Upper lobe of right lung (tissue), 1 donor: ENCODE measurements at places on chromosomes 4 and X.
A peak's percentile ranks its signal among the peaks of the same experiment; 100 is the strongest.

DNA sequence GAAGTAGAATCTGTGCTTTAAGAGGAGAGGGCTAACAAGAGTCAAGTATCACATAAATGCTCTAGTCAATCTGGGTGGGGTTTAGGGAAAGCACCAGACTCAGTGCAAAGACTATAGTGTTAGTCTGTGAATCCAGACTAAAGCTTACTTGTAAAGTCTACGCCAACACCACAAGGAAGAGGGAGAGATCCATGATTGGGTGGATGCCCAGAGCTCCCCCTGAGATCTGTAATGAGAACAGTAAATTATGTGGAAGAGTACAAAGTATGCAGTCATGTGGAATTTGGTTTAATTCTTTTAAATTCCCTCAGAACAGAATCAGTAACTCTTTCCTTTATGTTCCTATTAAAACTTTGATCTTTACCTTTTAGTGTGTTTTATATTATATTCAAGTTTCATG lies 354.7 kb upstream of the SPANXN4 start:
- DNase-seq = no peak

GRCh38 chr4:76024065-76024464 lies 768 bp upstream of the CXCL10 start:
- no peak for DNase-seq

DNA sequence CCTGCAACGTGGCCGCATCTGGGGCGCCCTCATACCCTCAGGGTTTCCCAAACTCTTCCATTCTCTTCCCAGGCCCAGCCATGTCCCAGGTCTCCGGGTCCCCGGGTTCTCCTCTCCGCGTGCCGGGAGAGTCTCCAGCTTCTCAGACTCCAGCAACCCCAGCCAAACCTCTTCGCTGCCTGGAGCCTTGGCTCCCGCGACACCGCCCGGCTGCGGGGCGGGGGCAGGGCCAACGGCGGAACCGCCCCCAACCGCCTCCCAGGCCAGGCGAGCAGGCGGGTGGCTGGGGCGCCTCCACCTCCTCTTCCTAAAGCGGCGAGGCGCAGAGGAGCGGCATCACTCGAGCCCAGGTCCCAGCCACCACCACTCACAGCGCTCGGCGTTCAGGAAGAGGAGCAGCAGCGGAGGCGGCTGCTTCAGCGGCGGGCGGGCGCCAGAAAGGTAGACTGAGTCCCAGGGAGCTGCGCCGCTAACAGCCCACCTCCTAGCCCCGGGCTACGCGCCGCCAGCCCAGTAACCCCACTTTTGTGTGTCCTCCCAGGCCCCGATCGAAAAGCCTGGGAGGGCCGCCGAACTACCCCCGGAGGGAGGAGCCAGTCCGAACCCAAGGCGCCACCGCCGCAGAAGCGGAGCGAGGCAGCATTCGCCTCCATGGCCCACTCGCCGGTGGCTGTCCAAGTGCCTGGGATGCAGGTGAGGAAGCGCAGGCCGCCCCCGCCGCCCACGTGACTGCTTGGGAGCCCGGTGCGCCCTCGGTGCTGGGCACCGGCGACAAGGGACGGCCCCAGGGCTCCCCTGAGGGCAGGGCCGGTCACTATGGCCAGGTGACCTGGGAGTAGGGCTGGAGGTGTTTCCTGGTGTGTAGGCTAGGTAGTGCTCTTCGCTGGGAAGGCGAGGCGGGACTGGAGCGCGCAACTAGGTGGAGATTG lies at the start of gene STK26:
Gene STK26 (plus strand): TSS at position 336 of the 929 bp plus-strand sequence. CDS start 316 bp downstream, at position 652.
- DNase-seq = peak; percentile 88

- no peak for DNase-seq
Observed at GRCh38 chr4:34412233-34412632, 1832.1 kb downstream of the ARAP2 start.

DNA sequence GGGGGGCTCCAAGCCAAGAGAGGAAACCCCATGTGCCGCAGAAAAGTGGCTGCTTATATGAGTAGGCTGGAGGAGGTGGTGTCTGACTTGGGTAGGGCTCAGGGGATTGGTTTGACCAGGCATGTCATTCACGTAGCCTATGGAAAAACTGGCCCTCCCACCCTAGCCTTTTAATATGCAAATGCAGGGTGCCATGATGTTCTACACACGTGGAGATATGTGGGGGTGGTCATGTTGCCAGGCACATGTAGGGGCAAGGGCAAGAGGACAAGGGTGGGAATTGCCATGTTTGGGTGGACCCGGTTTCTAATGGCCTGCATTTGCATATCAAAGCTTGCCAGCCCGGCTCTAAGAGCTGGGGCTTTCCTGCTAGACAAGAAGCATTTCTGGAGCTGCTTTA lies 86.9 kb upstream of the SHISA3 start:
- DNase-seq = no peak

GRCh38 chr4:164779811-164780216 lies 25.9 kb downstream of the SMIM31 start:
- DNase-seq = no peak

DNA sequence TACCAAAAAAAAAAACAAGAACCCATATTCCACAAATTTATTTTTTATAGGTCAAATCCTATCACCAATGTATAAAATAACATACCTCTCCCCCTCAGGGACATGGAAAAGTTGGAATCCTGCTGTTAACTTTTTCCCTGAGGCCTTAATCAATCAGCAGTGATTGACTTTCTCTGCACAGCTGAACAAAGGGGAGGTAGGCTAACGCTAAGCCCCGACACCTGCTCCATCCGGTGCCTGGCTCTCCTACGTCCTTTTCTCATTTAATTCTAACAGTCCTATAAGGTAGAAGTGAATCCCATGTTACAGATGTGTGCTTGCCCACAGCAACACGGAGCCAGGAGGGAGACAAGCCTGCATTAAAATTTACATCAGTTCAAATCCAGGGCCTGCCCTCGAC lies 2.8 kb downstream of the CENPU start:
- DNase-seq = no peak

DNA sequence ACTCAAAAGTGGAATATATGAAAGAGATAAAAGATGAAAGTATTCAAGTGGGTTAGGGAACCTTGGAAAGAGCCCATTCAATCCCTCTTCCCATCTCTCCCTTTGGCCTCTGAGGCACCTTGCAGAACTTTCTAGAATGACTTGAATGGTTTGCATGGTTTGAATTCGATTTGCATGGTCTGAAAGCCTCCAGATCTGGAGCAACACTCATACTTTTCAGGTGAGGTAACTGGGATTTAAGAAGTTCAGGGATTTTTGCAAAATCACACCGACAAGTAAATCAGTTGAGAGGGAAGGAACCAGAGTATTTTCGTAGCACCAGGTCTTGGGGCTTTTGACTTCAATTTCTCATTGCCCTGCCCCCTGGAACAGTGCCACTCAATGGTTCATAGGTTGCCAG lies 476.0 kb upstream of the FTHL17 start:
- no peak for DNase-seq

GRCh38 chr4:2291705-2292645 lies 30.1 kb upstream of the MXD4 start:
- no peak for DNase-seq
